ENCODE measurements at places on chromosomes 4 and X. TPM values are rescaled to one million over a fixed set of nuclear protein-coding genes. Genes with fewer than 3 reads are reported as not detected.

Gene TCEAL5
- total RNA-seq: not detected

Gene DNAAF6
- total RNA-seq: not detected

Gene REPS2
- 5.2 TPM for total RNA-seq

Gene CCSER1
- total RNA-seq: 7.2 TPM

Gene HERC5
- 7.0 TPM for total RNA-seq

Gene FSTL5
- total RNA-seq: 0.04 TPM

Gene TRIM75
- total RNA-seq: not detected

Gene MAGEA9B
- total RNA-seq: not detected

Gene CLNK
- not detected for total RNA-seq

Gene PPARGC1A
- total RNA-seq: 3.7 TPM

Gene PCDH18
- total RNA-seq: 112 TPM

DNA sequence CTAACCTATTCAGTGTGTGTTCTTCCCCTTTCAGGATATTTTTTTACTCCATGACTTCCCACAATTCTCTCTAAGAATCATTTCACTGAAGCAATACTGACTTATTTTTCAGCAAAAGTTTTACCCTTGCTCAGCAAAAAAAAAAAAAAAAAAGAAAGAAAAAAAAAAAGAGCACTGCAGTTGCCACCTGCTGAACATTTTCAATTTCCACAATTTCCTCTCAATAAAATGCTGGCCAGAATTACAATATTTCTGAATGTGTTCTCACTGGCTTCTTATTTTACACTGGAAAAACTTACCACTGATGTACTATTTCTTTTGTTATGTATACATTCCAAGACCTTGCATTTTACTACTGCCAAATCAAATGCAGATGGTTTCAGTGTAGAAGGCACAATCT is 210.4 kb downstream of the PAPSS1 start:
- no peak for DNase-seq

GRCh38 chr4:185773419-185773818 is 38.6 kb downstream of the SORBS2 start:
- no peak for DNase-seq

DNA sequence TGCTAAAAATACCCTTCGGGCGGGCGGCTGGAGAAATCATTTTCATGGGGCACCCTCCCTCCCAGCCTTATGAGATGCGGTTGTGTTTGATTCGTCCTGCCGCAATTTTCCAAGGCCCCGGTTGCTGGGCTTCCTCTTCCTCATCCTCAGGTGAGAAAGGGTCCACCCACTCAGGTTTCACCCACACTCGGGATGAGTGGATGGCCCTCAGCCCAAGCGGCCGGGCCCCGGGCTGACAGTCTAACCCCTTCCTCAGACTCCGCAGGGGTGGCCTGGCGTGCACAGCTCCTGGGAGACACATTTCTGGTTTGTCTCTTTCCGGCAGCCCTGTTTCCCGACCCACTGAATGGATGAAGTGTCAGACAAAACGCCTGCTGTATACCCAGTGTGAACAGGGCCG is 116.5 kb upstream of the LRPAP1 start:
- DNase-seq: no peak

DNA sequence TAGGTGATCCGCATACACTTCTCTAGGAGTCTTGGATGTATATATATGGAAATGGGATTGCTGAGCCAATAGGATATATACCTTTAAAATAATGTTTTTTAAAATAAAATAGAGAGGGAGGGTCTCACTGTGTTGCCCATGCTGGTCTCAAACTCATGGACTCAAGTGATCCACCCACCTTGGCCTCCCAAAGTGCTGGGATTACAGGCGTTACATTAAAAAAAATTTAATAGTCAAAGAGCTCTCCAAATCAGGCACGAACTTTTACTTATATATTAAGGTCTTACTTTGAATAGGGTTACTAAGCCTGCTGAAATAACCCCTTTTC is 109.0 kb downstream of the GNL3L start:
- no peak for DNase-seq

DNA sequence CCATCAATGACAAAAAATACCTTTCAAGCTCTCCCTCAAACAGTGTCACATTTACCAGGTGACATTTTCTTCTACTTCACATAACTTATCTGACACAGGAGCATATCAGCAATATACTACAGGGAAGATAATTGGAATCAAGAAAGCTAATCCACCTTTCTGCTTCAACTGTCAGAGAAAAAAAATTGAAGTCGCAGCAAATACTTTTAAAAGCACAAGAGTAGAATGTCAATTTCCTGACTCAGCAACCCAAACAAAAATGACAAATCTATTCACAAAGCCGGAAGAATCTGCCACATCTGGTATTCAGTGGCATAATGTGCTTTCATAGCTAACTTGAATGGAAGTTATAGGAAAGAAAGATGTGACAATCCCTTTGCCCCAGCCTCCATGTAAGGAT is 36.7 kb downstream of the AGA start:
- DNase-seq: no peak

DNA sequence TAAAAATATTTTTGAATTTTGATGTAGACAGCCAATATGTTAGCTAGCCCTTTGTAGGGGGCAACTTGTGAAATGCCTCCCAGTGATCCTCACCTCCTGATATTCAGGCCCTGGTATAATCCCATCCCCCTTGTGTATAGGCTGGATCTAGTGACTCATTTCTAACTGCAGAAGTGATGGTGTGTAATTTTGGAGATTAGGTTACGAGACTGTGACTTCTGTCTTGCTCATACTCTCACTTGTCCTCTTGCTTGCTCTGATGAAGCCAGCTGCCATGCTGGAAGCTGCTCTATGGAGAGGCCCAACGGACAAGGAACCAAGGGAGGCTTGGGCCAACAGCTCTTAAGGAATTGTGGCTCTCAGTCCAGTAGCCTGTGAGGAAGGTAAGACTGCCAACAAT is 61.7 kb downstream of the GPR82 start:
- no peak for DNase-seq

DNA sequence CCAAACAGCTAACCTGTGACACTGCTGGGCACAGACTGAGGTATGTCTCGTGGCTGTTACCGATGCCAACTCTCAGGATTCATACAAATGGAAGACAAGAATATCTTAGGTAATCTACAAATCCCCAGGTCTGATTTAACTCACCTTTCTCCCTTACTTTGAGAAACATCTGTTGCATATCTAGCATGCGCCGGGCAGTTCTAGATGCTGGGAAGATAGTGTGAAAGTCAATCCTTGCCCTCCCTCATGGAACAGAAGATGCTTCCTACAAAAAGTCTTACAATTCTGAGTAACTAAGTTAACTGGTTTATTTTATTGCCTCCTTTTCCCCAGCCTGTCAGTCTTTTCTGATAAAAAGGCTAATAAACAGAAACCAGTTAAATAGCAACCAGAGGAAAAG is 212.2 kb upstream of the FAT1 start:
- DNase-seq: no peak

GRCh38 chr4:6887591-6888371 is 21.8 kb upstream of the TBC1D14 start:
- no peak for DNase-seq

DNA sequence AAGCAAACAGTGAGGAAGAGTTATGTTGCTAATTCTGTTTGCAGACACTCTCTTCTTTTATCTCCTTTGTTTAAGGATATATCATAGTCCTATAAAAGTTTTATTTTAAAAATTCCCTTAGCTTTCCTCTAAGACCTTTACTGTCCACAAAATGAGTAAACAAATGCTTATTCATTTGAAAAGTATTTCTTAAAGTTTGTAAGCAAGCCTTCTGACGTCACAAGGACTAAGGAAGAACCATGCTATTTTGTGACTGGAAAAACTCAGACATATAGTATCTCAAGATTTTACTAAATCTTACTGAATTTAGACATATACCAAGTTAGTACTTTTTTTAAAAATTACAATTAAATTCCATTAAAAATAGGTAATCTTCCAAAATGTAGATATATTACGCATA is 5.2 kb upstream of the RBMXL3 start:
- DNase-seq: no peak

GRCh38 chr4:170202721-170203120 is 113.0 kb upstream of the AADAT start:
- DNase-seq: no peak

- DNase-seq: no peak
Observed at GRCh38 chr4:181671672-181672071, 571.5 kb upstream of the TENM3 start.

DNA sequence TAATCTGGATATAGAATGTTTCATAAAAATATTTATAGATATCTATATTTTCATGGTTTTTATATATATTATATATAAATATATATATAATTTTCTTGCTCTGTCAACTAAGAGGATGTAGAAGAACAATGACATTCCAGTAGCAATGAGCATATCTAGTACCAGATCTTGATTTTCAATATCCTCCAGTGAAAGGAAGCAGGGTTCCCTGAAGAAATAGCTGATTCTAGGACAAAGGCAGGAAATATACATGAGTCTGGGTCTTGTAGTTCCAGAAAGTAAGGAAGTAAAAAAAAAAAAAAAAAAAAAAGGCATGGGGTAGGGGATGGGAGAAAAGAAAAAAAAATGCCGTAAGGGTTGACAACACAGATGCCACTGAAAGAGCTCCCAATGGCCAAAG is 241.4 kb downstream of the RASL11B start:
- DNase-seq: no peak

DNA sequence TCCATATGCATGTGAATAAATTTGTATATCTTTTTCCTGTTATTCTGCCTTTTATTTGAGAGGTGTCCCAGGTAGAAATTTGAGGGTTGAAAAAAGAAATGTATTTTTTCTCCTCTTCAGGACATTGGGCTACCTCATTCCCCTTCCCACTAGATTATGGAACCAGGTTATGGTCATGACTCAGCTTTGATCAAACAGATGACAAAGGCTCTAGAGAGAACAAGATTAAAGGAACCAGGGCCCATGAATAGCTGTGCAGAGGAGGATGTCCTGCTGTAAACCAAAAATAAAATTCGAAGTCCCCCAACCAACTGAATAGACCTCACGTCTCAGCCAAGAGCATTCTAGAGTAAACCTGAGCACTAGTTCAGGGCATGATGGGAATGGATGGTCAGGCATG is 313.2 kb downstream of the RAPGEF2 start:
- no peak for DNase-seq

DNA sequence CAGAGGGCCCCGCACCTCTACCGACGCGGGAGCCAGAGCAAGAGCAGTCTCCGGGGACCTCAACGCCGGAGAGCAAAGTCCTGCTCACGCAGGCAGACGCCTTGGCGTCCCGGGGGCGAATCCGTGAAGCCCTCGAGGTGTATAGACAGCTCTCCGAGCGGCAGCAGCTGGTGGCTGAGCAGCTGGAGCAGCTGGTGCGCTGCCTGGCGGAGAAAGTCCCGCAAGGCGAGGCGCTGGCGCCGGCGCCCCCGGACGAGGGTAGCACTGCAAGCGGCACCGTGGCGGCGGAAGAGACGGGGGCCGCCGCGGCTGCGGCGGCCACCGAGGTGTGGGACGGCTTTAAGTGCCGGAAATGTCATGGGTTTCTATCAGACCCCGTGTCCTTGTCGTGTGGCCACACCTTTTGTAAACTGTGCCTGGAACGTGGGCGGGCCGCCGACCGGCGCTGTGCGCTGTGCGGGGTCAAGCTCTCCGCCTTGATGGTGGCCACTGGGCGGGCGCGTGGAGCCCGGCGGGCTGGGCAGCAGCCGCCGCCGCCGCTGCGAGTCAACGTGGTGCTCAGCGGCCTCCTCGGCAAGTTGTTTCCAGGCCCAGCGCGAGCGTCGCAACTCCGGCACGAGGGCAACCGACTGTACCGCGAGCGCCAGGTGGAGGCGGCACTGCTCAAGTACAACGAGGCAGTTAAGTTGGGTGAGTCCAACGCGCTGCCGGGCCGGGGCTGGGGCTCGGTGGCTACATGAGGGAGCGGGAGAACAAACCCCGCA is 672 bp downstream of the LONRF3 start:
- DNase-seq: no peak

DNA sequence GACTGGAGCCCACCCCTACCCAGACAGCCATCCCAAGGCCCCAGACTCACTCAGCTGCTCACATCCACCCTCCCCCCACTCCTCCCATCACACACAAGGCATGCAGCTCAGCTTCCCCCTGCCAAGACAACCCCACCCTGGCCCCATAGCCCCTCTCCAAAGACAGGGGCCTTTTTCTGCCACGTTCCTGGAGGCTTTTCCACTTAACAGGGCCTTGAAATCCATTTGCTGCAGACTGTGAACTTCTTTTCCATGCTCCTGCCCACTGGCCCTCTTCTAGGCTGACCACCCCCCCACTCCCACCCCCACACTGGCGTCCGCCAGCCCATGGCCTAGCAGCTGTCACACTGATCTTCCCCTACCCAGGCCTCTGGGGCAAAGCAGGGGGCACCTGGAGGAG is 76.0 kb downstream of the PJA1 start:
- no peak for DNase-seq

DNA sequence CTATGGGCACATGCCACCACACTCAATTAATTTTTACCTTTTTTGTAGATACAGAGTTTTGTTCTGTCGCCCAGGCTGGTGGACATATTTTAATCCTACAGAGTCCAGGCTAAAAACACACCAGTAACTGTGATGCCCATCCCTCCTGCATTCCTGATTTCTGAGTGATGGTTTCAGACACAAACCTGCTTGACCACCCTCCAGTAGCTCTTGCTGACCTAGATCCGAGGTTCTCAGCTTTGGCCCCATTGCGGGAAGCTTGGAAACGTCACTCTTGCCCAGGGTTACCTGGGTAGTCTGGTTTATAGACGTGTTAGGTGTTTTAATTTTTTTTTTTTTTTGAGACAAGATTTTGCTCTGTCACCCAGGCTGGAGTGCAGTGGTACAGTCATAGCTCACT is 7.5 kb downstream of the CD99 start:
- DNase-seq: no peak

- DNase-seq: no peak
Observed at GRCh38 chr4:64464581-64464980, 55.3 kb upstream of the TECRL start.

DNA sequence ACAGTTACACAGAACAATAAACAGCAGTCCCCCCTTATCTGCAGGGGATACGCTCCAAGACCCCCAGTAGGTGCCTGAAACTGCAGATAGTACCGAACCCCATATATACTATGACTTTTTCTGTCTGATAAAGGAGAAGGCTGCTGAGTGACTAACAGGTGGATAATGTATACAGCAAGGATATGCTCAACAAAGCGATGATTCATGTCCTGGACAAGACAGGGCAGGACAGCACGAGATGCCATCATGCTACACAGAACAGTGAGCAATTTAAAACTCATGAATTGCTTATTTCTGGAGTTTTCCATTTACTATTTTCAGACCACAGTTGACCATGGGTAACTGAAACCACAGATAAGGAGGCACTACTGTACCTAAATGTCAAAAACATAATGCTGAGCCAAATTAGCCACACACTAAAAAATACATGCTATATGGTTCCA is 76.1 kb downstream of the MANBA start:
- DNase-seq: no peak
